ENCODE measurements at places on chromosomes 7 and 10. TPM values are rescaled to one million over a fixed set of nuclear protein-coding genes. Genes with fewer than 3 reads are reported as not detected.

- DNase-seq: no peak
- no peak overlapping the region for H3K4me3 ChIP-seq
- no peak overlapping the region for H3K27ac ChIP-seq
- H3K27me3 ChIP-seq: no peaks in the 10 kb centered on the region
- H3K4me1 ChIP-seq: no peaks in the 10 kb centered on the region
- H3K36me3 ChIP-seq: no peaks in the 10 kb centered on the region
These were observed 349.8 kb downstream of the TCERG1L start for GRCh38 chr10:130961506-130962239.

Gene TMEM72
- not detected for total RNA-seq

Gene SPDYE18
- total RNA-seq: 0.63 TPM

DNA sequence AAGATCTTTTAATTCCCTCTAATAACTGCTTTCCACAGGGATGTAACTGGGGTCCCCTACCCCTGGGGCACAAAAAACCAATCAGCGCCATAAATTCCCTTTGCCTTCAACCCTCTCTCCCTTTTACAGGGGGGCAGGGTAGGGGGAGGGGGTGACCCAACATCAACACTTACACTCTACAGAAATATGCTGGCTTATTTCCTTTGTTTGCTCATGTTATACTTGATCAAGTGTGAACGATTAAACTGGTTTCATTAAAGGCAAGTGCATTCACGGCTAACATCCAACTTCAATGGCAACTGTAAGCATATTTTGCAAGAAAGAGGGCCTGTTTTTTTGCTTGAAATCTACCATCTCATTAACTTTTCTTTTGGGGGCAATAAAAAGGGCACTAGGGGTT is 2.9 kb downstream of the CTBP2 start:
- H3K36me3 ChIP-seq: no peaks in the 10 kb centered on the region
- H3K4me1 ChIP-seq: no peaks in the 10 kb centered on the region
- H3K4me3 ChIP-seq: peak overlapping the region; percentile 20
- H3K27ac ChIP-seq: no peak overlapping the region
- no peak for DNase-seq
- H3K27me3 ChIP-seq: peaks cover 60% of the 10 kb centered on the region

Gene HOXA3
- total RNA-seq: not detected

DNA sequence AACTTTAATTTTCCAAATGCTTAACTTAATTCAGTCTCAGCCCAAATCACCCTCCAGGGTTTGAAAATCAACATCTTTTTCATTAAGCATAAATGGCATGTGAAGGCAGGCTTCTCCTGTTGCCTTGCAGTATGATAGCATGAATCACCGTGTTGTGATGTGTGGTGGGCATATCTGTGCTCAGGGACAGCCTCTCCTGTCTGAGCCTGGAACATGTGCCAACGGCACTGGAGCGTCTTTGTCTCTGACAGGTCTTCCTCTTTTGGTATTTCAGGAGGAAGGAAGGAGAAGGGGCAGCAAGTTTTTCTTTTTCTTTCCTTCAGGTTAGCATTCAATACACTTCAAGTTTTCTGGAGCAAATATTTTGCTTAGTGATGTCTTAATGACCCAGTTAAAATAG is 57.6 kb downstream of the LRGUK start:
- no peak overlapping the region for H3K27ac ChIP-seq
- no peaks in the 10 kb centered on the region for H3K36me3 ChIP-seq
- no peaks in the 10 kb centered on the region for H3K4me1 ChIP-seq
- H3K4me3 ChIP-seq: no peak overlapping the region
- no peak for DNase-seq
- peaks cover 10% of the 10 kb centered on the region for H3K27me3 ChIP-seq

DNA sequence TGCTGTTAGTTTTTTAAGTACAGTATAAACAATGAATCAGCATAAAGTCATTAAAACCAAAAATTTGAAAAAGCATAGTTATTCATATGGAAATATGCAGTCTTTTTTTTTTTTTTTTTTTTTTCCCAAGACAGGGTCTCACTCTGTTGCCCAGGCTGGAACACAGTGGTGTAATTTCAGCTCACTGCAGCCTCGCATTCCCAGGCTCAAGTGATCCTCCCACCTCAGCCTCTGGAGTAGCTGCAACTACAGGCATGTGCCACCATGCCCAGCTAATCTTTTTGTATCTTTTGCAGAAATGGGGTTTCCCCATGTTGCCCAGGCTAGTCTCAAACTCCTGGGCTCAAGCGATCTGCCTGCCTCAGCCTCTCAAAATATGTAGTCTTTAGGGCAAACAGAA is 182.0 kb downstream of the SEMA3E start:
- H3K4me3 ChIP-seq: no peak overlapping the region
- no peak for DNase-seq
- no peaks in the 10 kb centered on the region for H3K4me1 ChIP-seq
- H3K27me3 ChIP-seq: no peaks in the 10 kb centered on the region
- H3K36me3 ChIP-seq: no peaks in the 10 kb centered on the region

Gene NPSR1
- not detected for total RNA-seq

Gene BLNK
- 0.69 TPM for total RNA-seq

DNA sequence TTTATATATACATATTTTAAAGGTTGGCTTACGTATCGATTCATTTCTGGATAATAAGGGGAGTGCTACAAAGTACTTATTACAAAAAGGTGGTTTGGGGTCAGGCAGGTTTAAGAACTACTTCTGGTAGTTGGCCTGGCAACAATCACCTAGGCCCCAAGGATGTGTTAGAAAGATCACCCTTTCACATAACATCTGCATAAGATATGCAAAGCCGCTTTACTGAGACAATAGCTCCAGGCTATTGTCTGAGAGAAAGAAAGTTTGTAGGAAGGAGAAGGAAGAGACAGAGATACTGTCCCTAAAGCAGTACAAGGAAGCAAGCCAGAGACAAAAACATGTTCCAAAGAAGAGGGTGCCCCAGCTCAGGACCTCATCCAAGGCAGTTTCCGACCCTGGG is 6.2 kb downstream of the PAXIP1 start:
- peaks cover 3% of the 10 kb centered on the region for H3K36me3 ChIP-seq
- no peak for DNase-seq
- no peak overlapping the region for H3K4me3 ChIP-seq
- H3K4me1 ChIP-seq: peaks cover 5% of the 10 kb centered on the region
- H3K27ac ChIP-seq: no peak overlapping the region
- H3K27me3 ChIP-seq: no peaks in the 10 kb centered on the region

DNA sequence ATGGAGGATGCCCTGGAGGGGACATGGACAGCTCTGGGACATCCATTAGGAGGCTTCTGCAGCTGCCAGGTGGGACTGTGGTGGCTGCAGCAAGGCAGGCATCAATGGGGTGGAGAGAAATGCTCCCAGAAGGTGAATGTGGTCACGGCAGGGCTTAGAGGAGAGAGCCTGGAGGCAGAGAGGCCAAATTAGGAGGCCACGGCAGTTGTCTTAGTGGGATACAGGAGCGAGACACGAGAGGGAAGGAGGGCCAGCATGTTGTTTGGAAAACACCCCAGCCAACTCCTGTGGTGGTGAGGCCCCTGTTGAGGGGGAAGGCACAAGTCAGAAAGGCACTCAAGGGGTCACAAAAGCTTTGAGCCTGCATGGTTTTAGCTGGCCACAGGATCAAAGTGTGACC is 14.6 kb upstream of the ECHDC3 start:
- peaks cover 6% of the 10 kb centered on the region for H3K36me3 ChIP-seq
- H3K4me1 ChIP-seq: peaks cover 6% of the 10 kb centered on the region
- no peak for DNase-seq
- no peak overlapping the region for H3K27ac ChIP-seq

Gene LBX1
- not detected for total RNA-seq

GRCh38 chr10:35565602-35566081 is 39.5 kb upstream of the GJD4 start:
- DNase-seq: no peak
- H3K4me1 ChIP-seq: no peaks in the 10 kb centered on the region
- no peak overlapping the region for H3K27ac ChIP-seq
- no peaks in the 10 kb centered on the region for H3K27me3 ChIP-seq

DNA sequence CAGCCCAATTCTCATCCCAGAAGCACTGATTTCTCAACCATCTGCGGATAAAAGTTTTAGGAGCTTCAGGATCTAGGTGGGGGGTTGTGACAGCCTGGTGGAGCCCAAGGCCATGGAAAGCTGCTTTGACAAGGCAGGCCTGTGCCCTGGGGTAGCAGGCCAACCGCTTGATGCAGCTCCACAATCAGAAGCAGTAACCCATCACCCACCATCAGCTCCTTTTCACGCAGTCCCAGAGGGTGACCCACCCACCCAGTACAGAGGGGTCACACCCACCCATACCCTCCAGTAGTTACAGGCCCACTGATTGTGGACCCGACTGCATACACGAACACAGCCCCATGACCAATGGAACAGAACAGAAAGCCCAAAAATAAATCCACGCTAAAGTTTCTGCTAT is 253.9 kb downstream of the AHR start:
- no peak overlapping the region for H3K4me3 ChIP-seq
- no peak overlapping the region for H3K27ac ChIP-seq
- peaks cover 5% of the 10 kb centered on the region for H3K4me1 ChIP-seq
- DNase-seq: no peak
- no peaks in the 10 kb centered on the region for H3K27me3 ChIP-seq
- H3K36me3 ChIP-seq: no peaks in the 10 kb centered on the region

Gene AGBL3
- 2.4 TPM for total RNA-seq

Gene SPDYE11
- total RNA-seq: not detected

GRCh38 chr7:50620433-50620832 is 55.2 kb upstream of the DDC start:
- no peak overlapping the region for H3K27ac ChIP-seq
- H3K4me3 ChIP-seq: no peak overlapping the region
- no peak for DNase-seq
- no peaks in the 10 kb centered on the region for H3K27me3 ChIP-seq
- H3K36me3 ChIP-seq: no peaks in the 10 kb centered on the region

DNA sequence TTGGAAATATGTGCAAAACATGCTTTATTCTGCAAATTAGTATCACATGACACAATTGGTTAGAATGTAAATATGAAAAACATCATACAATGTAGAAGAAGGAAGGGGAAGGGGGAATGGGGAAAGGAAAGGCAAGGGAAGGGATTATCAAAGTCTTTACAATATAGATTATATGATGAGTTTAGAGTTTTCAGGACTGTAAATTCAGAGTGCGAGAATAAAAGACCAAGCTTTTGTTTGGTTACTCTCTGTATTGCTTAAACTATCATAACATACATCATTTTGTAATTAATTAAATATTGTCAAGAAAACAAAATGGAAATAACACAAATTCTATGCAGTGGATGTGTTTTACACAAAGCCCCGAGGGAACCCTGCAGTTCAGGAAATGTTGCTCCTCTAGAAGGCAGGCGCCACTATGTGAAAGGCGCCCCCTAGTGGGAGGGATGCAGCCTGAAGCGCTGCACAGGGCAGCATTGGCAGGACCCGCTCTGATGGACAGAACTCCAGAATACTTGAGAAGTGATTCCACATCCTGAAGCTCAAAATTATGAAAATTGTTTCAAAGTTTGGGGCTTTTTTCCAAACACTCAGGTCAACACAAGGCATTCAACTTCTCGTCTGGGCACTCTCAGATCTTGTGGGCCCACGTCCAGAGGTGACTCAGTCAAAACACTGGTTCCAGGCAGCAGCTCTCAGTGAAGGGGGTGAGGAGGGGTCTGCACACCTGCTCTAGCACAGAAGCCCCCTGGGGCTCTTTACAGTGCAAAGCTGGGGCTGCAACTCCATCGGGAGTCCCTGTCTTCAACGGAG is 31.6 kb upstream of the TMEM254 start:
- H3K4me3 ChIP-seq: no peak overlapping the region
- DNase-seq: peak; percentile 82
- H3K36me3 ChIP-seq: no peaks in the 10 kb centered on the region

Data from activated T-cell treated with anti-CD3 and anti-CD28 coated beads, Interleukin-2, amount 50 U/mL, for 72 hours (primary cell).